NCI-H2171 treated with DMSO at 0.1 percent for 48 hours (cell line): ENCODE measurements at places on chromosomes 4 and X.

DNA sequence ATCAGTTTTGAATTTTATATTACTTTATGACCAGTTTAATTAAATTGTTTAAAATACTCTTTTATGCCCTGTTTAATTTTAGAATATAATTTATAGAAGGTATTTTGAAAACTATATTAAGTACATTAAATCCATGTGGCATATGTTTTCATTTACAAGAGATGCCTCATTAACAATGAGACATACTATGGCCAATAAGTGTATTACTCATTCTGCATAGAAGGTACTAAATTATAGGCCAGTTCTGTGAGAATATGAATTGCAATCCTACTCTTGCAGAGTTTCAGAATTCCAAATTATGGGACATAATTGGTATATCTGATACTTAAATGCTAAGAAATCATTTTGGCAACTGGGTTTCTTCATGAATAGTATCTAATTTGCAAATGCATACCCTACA is 951.1 kb downstream of the FAT4 start:
- DNase-seq, result no peak

DNA sequence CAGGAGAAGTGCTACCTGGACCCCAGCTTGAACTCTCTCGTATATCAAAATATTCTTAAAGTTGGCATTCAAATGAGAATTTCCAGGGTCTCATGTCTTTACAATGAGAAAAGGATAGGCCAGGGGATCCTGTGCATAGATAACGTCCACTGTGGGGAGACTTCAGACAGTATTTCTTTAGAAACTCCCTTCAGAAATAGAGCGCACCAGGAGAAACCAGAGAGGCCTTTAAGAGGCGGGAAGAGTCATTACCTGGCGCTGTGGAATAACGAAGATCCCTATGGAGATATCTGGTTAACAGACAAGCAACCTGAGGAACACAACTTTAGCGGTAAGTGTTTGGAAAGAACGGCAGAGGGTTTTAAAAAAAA is 600 bp downstream of the RADX start:
- no peak for DNase-seq

DNA sequence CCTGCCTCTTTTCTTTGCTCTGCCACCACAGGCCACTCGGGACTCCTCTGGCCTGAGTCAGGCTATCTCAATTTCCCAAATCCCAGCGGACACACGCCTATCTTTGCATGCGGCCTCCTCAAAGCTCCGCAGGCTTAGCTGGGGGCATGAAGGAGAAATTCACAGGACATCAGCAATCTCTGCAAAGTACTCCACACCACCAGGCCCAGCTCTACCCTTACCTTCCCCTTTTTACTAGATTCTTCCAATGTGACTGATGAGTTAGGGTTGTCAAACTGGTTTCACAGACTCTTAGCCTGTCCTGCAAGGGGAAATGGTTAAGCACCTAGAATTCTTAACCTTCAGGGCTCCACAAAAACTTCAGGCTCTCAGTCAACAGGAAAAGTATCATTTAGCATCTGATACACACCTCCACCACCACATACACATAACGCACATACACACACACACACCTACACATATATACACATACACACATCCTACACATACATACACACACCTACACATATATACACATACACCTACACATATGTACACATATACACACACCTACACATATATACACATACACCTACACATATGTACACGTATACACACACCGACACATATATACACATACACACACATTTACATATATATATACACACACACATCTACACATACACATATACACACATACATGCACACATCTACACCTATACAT is 349.1 kb downstream of the ANK2 start:
- no peak for DNase-seq

GRCh38 chrX:22699581-22700091 is 300.1 kb upstream of the DDX53 start:
- no peak for DNase-seq
